ENCODE measurements at places on chromosomes 13 and 19.

DNA sequence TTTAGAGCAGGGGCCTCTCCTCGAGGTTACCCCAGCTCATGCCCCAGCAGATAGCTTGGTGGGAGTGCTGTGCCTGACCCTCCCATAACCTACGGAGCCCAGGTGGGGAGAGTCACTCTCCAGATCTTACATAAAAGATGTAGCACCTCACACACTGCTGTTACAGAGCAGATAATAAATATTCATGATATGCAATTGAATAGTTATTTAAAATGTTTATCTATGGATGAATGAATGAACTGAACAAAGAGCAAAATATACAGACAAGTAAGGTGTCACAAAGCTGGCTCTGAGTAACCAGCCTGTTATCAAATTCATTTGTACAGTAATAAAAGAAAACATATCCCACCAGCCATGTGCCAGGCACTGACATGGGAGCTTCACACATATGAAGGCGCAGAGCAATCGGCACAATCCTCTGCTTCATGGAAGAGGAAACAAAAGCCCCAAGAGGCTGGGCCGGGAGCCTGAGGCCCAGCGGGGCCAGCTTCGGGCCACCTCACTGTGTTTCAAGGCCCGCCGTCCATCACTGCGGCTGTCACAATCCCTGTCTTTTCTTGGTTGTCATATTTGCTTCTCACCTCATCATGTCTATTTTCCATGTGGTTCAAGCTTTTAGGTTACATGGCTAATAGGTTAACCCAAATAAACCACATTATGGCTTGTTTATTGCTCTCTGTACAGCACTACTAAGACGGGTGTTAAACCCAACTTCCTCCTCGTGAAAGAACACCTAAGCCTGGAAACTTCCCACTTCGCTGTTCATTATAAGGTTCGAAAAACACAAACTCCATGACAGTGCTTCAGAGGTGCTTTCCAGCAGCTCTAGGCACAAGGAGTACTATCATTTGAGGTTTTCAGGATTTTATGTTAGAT, 78.4 kb downstream of the IRS2 start:
- DNase-seq: no peak

DNA sequence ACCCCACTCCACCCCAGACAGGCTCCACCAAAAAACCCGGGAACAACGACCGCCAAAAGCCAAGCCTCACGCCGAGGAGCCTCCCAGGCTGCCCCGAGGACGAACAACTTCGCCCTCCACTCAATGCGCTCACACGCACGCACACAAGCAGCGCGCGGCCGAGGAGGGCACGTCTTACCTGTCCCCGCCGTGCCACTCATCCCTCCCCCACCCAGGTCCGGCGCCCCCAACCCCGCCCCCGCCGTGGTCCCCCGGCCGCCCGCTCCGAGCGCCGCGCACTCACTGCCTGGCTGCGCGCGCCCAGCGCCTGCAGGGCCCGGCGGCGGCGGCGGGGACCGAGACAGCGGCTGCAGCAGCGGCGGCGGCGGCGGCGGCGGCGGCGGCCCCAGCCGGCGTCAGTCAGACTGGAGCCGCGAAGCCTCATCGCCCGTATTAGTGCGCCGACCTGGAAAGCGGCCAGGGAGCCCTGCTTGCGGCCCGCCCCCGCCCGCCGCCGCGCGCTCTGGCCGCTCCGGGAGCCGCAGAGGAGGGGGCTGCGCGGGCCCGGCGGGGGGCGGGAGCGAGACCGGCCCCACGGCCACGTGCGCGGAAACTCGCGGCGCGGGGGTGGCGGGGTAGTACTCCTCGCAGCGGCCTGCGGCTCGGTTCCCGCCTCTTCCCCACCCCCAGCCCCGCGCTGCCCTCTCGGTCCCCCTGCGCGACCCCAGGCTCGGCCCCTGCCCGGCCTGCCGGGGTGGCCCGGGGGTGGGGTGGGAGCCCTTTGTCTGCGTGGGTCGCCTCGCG, at the start of gene SMAD9:
Gene SMAD9, minus strand, starts transcription at position 406 of the 783 bp plus-strand sequence. CDS start 40,549 bp downstream, outside the sequence.
- DNase-seq: peak; percentile 24

DNA sequence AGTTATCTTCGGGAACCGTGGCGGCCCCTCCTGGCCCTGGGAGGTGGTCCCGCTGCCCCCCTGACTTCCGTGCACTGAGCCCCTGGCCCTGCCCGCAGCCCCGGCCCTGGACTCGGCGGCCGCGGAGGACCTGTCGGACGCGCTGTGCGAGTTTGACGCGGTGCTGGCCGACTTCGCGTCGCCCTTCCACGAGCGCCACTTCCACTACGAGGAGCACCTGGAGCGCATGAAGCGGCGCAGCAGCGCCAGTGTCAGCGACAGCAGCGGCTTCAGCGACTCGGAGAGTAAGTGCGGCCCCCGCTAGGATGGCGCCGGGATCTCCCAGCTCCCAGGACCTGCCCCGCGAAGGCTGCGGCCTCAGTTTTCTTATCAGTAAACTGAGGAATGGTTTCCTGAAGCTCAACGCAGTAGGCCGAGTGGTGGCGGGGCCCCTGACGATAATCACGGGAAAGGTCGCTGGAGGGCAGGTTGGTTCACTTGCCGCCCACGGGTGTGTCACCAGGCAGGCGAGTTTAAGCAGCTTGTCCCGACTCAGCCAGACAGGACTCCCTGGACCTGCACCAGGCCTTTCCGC, 924 bp downstream of the RGCC start:
- DNase-seq: no peak

DNA sequence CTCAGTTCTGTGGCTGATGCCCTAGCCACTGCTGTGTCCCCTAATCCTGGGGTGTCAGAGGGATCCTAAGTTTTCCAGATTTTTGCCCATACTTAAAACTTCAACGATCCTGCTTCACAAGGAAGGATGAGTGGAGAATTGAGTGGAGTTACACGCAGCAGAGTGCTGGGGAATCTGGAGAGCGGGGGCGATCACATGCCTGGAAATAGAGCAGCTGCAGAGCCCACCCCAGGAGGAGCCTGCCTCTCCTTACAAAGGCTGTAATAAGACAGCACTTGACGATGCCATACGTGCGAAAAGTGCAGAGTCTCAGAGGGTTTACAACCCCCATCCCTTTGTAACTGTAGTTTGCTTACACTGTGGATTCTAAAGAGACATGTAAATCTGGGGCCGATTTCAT, 40.6 kb downstream of the SUGP2 start:
- DNase-seq: no peak

GRCh38 chr13:113367020-113367560, 3.2 kb upstream of the GRTP1 start:
- no peak for DNase-seq

GRCh38 chr19:14507704-14508542, 10.3 kb downstream of the DNAJB1 start:
- DNase-seq: no peak

DNA sequence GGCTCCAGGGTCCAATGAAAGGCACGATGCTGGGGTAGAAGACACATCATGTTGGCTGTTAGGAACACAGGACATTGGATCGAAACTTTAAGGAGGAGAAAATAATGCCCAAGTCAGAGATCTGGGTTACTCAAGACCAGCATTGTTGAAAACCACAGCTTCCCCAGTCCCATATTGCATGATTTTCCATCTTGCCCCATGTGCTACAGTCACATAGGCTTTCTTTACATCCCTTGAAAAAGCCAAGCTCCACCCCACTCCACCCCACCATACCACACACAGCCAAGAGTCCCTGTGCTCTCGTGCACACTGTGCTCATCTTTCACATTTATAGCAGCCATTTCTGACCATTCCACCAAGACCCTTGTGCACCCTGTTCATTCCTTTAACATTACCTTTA, 636.2 kb downstream of the DIAPH3 start:
- DNase-seq: no peak

DNA sequence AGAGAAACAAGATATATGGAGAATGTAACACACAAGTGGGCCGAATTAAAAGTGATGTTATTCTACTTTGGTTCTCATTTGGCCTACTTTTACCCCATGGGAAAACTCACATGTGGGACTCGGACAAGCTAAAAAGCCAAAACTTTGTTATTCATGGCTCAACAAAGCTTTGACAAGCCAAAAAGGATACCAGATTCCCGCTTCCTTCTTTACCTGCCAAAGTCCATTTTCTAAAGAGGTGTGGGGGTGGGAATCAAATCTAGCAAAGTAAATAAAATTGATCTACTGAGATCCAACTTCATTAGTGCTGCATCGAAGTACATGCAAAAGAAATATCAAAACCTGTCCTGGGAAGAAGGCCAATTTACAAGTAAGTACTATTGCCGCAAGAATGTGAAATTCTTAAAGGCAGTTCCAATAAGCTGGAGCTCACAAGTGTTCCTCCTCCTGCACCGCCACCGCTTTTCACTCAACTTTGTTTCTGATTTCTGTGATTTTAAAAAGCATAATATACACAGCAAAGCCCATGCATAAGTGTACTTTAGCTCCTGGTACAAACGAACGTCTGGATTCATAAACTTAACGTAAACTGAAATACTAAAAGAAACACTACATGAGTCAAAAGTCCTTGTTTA, 1.1 kb downstream of the LNX2 start:
- DNase-seq: no peak

- DNase-seq: no peak
These were observed 5.0 kb downstream of the CLIP3 start for GRCh38 chr19:36027696-36028095.

- no peak for DNase-seq
These were observed 4.6 kb downstream of the EPN1 start for GRCh38 chr19:55679343-55680257.

DNA sequence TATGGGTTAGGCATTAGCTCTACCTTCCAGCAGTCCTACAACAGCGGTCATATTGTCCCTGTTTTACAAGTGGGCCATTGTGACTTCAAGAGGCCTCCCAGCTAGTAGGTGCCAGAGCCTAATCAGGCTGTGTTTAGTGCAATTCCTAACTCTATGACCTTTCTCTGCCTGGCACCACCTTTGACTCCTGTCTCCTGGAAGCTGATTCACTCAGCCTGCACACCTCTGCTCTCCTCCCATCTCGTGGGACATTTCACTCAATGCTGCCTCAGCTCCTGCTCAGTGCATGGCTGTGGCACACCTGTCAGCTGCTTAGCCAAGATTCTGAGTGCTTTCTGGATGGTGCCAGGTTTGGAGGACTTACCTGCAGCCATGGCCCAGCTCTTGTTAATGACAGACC, 9.5 kb upstream of the GJB6 start:
- DNase-seq: no peak

DNA sequence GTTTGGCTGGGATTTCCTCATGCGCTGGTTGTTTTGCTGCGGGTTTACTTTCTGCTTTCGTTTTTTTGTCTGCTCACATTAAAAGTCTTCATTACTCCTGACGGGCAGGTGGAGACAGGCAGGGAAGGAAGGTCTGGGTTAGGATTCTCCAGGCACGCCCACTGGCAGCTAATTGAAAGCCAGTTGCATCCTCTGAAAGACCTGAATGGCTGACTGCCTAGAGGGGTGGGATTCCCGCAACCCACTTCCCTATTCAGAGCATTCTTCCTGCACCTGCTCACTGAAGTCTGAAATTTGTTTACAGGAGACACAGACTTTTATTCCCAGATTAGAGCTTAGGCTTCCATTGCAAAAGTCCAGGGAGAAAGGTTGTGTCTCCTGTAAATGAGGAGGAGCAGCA, 172.0 kb downstream of the UQCRFS1 start:
- no peak for DNase-seq

DNA sequence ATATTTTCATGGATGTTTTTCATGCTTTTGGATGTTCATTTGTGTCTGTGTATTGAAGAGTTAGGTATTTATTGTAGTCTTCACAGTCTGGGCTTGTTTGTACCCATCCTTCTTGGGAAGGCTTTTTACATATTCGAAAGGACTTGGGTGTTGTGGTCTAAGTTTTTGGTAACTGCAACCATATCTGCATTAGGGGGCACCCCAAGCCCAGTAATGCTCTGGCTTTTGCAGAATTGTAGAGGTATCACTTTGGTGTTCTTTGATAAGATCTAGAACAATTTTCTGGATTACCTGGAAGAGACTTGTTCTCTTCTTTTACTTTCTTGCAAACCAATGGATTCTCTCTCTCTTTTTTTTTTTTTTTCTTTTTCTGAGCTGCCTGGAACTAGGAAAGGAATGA, 581.3 kb downstream of the DACH1 start:
- DNase-seq: peak; percentile 12

- no peak for DNase-seq
These were observed 46.1 kb downstream of the LHFPL6 start for GRCh38 chr13:39556866-39557265.

DNA sequence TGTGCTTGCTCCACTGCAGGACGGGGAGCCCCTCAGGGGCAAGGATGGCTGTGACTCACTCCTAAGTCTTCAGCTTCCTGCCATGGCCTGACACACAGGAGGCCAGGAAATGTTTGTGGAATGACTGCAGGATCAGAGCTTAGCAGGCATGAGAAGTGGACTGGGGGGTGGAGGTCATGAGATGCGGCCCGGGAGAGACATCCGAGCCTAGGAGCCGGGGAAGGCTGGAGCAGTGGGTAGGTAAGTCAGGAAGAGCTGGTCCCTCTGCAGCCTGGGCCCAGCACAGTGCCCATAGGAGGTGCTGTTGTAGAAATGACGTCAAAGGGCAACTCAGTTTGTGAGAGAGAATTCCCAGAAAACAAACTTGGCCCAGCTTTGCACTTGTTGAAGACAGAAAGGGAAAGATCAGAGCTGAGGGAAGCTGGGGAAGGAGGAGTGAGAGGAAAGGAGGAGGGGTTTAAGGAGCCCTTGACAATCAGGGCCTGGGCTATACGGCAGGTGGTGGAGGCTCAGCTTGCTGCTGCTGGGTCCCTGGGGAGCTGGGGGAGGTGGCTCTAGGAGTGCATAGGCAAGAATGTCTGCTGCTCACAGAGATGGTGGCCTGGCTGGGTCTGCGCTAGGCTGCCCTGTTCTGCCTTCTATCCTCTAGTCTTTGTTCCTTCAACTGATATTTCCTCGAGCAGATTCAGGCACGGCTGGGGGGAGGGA, 18.5 kb downstream of the POU2F2 start:
- DNase-seq: peak; percentile 12

GRCh38 chr13:42001580-42001979, 40.7 kb upstream of the VWA8 start:
- DNase-seq: no peak

DNA sequence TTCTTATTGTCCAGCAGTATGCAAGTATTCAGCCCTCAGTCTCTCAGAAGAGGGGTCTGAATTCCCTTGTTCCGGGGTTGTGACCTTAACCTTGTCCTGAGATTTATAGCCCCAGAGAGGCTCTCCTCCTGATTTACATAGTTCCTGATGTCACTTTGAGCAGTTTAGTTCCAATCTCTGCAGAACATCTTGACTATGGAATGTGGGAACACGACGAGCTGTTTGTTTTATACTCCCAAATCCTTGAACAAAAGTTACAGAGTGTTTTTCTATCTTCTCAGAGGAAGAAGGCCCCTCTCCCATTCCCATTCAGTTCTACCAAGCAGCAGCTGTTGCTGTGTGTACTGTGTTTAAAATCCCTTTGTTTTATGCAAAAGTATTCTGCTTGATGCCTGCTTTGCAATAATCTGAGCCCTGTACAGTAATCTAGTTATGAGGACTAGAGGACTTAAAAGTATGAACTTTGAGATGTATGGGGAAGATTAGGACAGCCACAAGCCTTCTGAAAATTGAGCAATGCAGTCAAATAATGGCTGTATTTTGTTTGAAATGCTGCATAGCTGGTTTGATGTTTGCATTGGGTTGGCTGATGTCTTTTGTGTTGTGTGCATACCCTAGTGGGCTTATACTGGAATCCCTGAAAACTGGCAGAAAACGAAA, 74.7 kb downstream of the KL start:
- DNase-seq: no peak

GRCh38 chr13:62524498-62524897, 1108.8 kb upstream of the PCDH20 start:
- no peak for DNase-seq

- no peak for DNase-seq
These were observed 4.1 kb upstream of the C1QTNF9B start for GRCh38 chr13:23901365-23901764.
